Psoas muscle (tissue), 8 donors: ENCODE measurements at places on chromosomes 11 and 22. TPM values are rescaled to one million over a fixed set of nuclear protein-coding genes. Genes with fewer than 3 reads are reported as not detected.

Gene MPEG1
- 3.8 TPM for total RNA-seq

Gene PKDREJ
- total RNA-seq: not detected

Gene PKP3
- 0.75 TPM for total RNA-seq

Gene KLHL35
- total RNA-seq: 0.64 TPM

Gene C22orf42
- not detected for total RNA-seq

Gene MRGPRX4
- not detected for total RNA-seq

Gene SCN4B
- total RNA-seq: 8.0 TPM

Gene ZNF215
- 0.29 TPM for total RNA-seq

Gene LRRC32
- total RNA-seq: 16.6 TPM

Gene SCARF2
- total RNA-seq: 1.3 TPM

Gene CCDC73
- not detected for total RNA-seq

Gene RIMBP3B
- total RNA-seq: 0.08 TPM

Gene TSPAN18
- total RNA-seq: 21.7 TPM

Gene OR2D2
- not detected for total RNA-seq

Gene CALCA
- 0.34 TPM for total RNA-seq

Gene LINC01488
- not detected for total RNA-seq

Gene MTA2
- 27.7 TPM for total RNA-seq

Gene OR51I1
- total RNA-seq: not detected

Gene KRTAP5-10
- not detected for total RNA-seq
